ENCODE measurements at places on chromosomes 5 and 9.

DNA sequence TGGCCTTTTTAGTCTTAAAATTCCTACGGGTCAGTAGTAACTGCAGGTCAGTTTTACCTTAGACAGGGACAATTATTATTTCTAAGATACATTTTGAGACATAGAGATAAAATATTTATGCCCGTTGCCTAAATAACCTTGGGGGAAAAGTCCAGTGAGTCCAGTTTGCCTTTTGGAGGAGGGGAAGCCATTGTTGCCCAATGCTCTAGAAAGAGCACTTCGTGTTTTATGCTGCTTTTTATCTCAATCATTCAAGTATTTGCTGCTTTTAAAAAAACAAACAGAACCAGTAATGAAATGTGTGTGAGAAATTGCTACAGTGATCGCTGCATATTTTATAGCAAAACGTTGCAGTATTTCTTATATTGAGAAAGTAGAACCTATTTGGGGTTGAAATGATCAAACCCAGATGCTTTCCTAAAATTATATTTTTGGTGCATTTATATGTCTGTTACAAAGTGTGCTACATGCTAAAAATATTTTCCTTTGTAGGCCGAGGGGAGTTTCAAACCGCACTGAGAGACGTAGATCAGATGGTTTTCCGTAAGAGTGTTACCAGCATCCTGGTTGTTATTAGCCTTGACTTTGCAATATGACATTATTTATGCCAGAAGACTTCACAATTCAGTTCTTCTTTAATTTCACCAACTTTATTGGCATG lies 266.8 kb downstream of the AOPEP start:
- no peak for DNase-seq

GRCh38 chr5:113807427-113807991 lies 294.0 kb downstream of the YTHDC2 start:
- no peak for DNase-seq

- no peak for DNase-seq
These were observed 59.4 kb downstream of the SIL1 start for GRCh38 chr5:139138809-139139208.

GRCh38 chr5:111584651-111585050 lies 72.3 kb upstream of the STARD4 start:
- DNase-seq, result no peak

DNA sequence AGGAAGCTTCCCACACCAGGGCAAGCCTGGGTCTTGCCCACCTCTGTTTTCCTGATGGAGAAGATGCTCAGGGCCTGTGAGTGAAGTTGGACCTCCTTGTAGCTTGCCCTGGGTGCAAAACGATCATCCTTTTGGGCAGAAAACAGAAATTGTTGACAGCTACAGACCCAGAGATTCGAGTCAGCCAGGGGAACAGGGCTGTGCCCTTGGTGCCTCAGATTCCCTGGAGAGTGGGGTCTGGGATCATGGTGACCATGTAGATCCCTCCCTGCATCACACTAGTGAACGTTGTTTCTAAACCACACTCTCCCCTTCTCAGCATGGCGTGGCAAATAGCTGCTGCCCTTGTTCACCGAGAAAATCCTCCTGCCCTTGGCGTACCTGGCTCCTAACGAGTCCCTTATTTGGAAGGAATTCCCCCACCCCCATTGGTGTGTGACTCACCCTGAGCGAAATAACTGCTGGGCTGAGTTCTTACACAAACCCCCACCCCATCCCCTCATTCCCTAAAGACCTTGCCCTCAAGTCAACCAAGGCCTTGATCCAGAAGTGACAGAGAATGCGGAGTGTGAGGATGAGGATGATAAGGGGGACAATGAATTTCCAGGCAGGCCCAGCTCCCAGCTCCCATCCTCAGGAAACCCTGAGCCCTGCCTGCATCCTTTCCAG lies 1.1 kb upstream of the DCANP1 start:
- DNase-seq, result no peak
